ENCODE measurements at places on chromosomes 7 and 10.

DNA sequence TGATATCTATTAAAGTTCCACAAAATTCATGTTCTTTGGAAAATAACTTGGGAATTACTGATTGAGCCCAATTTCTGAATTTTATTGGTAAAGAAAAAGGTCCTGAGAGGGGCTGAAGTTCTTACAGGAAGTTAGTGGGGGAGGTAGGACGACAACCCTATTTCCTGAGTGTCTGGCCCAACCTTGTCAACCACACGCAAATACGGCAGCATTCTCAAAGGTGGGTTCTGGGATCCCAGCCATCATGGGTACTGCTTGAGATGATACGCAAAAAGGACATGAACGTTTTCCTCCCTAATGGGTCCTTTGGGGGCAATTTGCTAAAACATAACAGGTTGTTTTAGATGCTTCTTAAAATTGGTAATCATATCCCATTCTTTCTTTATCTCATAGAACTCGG lies 2.7 kb upstream of the PDCD4 start:
- DNase-seq, result peak; percentile 51

GRCh38 chr10:21740989-21741388 lies 207.0 kb downstream of the MLLT10 start:
- DNase-seq, result no peak

DNA sequence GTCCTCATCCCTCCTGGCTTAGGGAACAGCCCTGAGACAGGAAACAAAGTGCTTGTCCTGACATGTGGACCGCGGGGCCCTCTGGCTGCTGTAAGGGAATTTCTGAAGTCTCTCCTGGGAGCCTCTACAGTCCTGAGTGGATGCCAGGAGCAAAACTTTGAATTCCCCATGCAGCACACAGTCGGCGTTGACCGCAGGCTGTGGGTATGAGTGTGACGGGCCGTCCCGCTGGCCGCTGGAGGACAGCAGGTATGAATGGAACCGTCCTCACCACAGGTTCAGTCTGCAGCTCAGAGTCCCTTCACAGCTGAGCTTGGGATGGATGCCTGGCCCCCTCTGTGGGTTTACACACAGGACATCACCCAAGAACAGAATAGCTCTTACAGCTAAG lies 94.9 kb downstream of the GPR26 start:
- DNase-seq, result no peak

DNA sequence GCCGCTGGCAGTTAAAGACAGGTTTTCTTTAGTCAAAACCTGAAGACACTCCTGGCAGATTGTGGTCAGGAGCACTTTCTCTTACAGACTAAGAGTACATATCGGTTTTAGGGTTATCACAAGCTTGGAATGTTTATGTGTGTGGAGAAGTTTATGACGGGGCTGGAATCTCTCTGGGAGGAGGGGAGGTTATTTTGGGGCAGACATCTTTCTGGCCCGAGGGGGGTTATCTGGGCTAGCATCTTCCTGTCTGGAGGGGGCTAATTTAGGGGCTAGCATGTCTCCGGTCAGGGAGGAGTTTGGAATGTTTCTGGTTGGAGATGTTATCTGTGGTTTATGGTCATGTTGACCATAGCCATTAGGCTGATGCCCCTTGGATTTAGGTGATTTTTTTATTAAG lies 141.2 kb upstream of the KIF5B start:
- DNase-seq, result no peak

GRCh38 chr7:1040790-1041189 lies 3.6 kb upstream of the GPR146 start:
- no peak for DNase-seq

- DNase-seq, result no peak
These were observed 28.7 kb downstream of the IKZF1 start for GRCh38 chr7:50333221-50333651.

- DNase-seq, result no peak
These were observed 3.3 kb downstream of the REPIN1 start for GRCh38 chr7:150371996-150372270.

DNA sequence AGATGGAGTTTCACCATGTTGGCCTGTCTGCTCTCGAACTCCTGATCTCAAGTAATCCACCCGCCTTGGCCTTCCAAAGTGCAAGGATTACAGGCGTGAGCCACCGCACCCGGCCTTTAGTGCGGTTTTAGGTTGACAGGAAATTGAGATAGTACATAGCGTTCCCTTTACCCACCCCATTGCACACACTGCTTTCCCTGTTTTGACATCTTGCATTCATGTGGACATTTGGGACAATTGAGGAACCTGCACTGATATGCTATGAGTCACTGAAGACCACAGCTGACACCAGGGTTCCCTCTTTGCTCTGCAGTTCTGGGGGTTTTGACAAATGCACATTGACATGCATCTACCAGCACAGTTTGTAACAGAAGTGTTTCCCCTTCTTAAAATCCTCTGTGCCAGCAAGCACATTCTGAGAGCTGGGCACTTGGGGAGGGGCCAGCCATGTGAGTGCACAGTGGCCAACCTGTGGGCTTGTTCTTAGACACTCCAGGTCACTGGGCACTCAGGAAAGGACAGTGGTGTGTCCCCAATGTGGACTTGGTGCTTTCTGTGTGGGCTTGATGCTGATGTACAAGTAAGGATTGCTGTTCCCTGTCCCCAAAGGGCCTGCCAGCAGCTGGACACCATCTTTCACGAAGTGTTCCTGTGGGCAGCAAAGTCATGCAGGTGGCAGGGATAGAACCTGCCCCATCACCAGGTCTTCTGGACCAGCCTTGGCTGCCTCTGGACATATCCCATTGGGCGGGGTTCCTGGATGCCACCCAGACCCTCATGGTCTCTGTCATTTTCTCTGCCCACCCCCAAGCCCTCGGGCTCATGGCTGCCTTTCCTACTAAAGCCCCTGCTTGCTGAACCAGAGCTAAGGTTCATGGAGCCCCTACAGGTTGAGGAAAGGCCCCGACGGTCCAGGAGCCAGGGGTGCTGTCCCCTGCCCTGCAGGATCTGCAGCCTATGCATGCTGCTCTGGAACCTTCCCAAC lies 579.8 kb downstream of the GLRX3 start:
- no peak for DNase-seq

DNA sequence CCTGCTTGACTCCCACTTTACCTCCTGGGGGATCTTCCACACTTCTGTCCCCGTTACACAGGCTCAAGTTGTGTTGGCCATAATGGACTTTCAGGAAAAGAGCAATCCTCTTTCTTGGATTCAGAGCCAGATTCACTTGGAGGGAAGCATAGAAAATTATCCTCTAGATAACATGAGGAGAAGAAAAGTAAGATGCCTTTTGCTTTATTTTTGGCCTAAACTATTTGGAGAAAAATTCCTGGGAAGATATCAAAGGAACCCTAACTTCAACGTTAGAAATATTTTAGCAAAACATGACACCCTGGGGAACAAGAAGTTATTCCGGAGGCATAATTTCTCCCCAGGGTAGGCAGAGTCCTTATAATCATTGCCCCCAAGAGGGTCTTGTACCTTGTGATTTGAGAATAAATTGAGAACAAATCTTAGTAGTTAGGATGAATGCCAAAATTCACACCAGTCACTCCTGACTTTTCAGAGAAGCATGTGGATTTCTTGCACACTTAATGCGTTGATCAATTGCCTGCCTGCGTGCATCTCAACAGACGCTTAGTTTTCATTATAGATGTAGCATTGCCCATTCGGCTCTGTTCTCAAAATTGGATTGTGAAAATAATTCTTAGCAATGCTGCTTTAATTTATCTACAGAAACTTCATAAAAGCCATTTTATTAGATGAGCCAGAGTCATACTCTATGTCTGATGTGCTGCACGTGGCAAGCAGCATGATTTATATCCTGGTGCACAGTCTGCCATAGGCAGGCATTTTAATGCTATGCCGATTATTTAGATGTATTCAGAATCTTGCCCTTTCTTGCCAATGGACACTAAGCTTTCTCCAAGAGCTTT lies 224.4 kb downstream of the C7orf25 start:
- no peak for DNase-seq

- DNase-seq, result no peak
These were observed 126.3 kb downstream of the CACNA2D1 start for GRCh38 chr7:82317257-82317721.

DNA sequence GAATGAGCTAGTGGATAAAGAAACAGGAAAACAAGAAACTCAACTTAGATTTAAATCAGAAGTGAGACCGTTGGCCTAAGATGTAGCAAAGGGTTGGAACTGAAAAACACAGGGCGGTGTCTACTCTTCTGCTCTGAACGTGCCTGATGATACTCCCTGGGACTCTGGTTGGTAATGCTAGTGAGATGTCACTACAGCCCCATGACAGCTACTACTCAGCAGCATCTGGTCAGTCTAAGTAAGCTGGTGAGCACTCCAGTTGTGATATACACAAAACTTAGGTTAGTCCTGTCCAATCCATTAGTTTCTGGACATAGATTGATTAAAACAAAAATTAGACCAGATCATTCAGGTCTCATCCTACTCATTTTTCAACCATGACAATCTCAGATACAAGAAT lies 15.4 kb downstream of the MYPN start:
- no peak for DNase-seq

- no peak for DNase-seq
These were observed 24.3 kb downstream of the YKT6 start for GRCh38 chr7:44224974-44225565.

DNA sequence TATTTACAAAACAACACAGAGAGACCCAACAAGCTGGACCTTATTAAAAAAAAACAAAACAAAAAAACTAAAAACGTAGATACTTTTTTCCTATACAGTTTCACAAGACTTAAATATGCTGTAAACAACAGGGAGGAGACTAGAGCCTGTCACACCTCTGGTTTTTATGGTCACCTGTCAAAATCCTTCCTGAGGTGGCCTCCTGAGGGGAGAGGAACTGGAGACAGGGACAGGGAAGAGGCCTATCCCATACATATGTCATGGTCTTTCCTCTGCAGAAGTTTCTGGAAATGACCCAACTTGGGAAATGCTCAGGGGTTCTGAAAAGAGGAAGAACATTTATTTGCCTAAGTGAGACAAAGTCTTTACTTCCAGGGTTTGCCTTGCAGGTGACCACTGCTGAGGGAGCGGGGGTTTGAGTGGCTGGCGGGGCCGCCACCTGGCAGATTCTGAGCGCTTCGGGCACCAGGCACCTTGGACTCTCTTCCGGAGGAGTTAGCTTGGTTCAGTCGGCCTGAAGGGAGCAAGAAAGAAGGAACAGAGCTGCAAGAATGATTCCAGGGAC lies 18.3 kb downstream of the CPA1 start:
- DNase-seq, result no peak

DNA sequence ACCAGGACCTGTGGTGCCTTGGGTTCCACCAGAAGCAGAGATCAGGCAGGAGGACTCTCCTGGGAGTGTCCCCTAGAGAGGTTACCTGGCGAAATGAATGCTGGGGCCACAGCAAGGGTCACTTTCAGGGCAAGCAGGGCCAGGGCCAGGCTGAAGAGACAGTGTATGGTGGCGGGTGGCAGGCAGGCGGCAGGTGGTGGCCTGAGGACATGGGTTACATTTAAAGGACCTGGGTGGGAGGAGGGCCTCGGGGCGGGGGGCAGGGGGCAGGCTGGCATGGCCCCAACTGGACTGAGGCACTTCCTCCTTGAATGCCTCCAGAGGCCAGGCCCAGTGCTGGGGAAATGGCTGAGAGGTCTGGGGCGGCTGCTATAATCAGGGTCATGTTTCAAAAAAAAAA lies 14.7 kb upstream of the TBRG4 start:
- DNase-seq, result no peak

DNA sequence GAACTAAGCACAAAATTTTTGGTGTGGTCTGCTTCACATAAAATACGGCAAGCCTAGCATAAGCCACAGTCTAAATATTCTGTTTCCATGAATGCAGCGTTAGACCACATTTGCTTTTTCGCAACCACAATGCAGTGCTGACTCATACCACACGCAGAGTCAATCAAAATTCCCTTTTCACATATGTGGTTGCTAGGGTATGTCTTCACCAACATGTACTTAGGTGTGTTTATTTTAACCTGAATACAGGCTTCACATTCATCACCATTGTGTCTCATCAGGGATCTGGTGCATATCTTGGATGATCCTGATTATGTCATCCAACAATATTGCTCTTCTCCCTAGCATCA lies 90.8 kb downstream of the CHN2 start:
- no peak for DNase-seq

DNA sequence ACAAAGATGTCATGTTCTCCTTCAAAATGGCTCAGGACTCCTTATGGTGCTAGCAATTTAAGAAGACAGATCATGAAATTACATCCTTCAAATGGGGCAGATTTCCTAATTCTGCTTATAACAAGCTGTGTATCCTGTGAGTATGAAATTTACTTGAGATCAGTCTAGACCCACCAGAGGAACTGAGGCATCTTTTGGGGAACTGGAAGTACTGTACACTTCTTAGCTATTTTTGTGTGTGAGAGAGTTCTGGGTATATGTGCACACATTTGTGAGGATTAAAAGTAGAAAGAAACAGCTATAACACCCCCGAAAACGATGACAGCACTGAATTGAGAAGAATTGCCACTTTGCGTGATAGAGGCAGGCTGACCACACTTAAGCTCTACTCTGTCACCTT lies 187.0 kb upstream of the CCDC6 start:
- no peak for DNase-seq
